CD4-positive, alpha-beta memory T cell (primary cell): ENCODE measurements at places on chromosomes 5 and 9. TPM values are rescaled to one million over a fixed set of nuclear protein-coding genes. Genes with fewer than 3 reads are reported as not detected.

GRCh38 chr5:104800440-104801048 is 1238.0 kb upstream of the NUDT12 start:
- no peaks in the 10 kb centered on the region for H3K4me1 ChIP-seq
- H3K36me3 ChIP-seq: no peaks in the 10 kb centered on the region
- no peak for DNase-seq
- H3K4me3 ChIP-seq: no peak overlapping the region
- no peaks in the 10 kb centered on the region for H3K27me3 ChIP-seq
- no peak overlapping the region for H3K27ac ChIP-seq

- no peak overlapping the region for H3K4me3 ChIP-seq
- DNase-seq: no peak
- H3K36me3 ChIP-seq: no peaks in the 10 kb centered on the region
- peaks cover 9% of the 10 kb centered on the region for H3K4me1 ChIP-seq
- H3K27me3 ChIP-seq: no peaks in the 10 kb centered on the region
Measured at GRCh38 chr5:157464519-157465171, 4.6 kb downstream of the NIPAL4 start.

DNA sequence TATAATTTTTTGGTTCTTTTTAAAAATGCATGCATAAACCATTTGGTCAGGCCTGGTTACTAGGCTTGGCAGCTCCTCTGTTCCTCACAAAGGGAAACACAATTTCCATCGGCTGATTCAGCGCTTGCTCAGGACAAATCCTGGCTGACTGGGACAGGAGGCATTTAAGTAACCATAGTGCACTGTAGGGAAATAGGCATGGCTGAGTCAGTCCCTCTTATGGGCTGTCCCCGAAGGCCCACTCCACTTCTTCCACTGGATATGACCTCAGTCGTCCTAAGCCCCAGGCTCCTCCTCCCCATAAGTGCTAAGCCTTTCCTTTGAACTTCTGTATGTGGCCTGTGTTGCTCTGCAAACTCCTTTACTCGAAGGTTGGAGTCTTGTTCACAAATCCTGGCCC is 71.2 kb upstream of the GLIS3 start:
- H3K27ac ChIP-seq: no peak overlapping the region
- no peaks in the 10 kb centered on the region for H3K27me3 ChIP-seq
- no peak for DNase-seq
- no peak overlapping the region for H3K4me3 ChIP-seq

DNA sequence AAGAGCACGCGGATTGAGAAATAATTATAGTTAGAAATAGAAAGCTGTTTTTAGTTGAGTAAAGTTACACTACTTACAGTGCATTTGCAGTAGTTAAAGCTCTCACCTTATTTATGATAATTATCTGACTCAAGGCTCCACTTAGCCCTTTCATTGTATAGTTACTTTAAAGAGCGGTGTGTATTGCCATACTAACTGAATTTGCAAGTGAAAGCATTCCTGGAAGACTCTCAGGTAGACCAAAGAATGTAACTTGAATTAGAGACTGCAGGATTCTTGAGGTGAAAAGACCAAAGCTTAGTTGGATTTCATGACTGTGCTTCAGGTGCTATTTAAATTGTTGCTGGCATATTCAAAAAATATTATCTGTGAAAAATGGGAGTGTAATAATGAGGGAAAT is 4.2 kb upstream of the RASA1 start:
- no peaks in the 10 kb centered on the region for H3K27me3 ChIP-seq
- DNase-seq: no peak
- H3K27ac ChIP-seq: no peak overlapping the region
- peaks cover 5% of the 10 kb centered on the region for H3K4me1 ChIP-seq
- H3K36me3 ChIP-seq: no peaks in the 10 kb centered on the region
- no peak overlapping the region for H3K4me3 ChIP-seq

TAF11L14 gene
- total RNA-seq: not detected

- H3K4me3 ChIP-seq: no peak overlapping the region
- H3K27me3 ChIP-seq: no peaks in the 10 kb centered on the region
- no peaks in the 10 kb centered on the region for H3K36me3 ChIP-seq
- H3K4me1 ChIP-seq: no peaks in the 10 kb centered on the region
- DNase-seq: no peak
- H3K27ac ChIP-seq: no peak overlapping the region
Measured at GRCh38 chr5:92980491-92980890, 600.5 kb downstream of the NR2F1-AS1 start.

GRCh38 chr5:179308563-179309382 is 36.5 kb downstream of the ADAMTS2 start:
- no peak overlapping the region for H3K4me3 ChIP-seq
- DNase-seq: no peak
- no peaks in the 10 kb centered on the region for H3K27me3 ChIP-seq
- no peaks in the 10 kb centered on the region for H3K36me3 ChIP-seq

- no peaks in the 10 kb centered on the region for H3K36me3 ChIP-seq
- H3K4me1 ChIP-seq: no peaks in the 10 kb centered on the region
- DNase-seq: no peak
- no peak overlapping the region for H3K4me3 ChIP-seq
Measured at GRCh38 chr9:112361601-112362000, 18.3 kb upstream of the HSDL2 start.

DNA sequence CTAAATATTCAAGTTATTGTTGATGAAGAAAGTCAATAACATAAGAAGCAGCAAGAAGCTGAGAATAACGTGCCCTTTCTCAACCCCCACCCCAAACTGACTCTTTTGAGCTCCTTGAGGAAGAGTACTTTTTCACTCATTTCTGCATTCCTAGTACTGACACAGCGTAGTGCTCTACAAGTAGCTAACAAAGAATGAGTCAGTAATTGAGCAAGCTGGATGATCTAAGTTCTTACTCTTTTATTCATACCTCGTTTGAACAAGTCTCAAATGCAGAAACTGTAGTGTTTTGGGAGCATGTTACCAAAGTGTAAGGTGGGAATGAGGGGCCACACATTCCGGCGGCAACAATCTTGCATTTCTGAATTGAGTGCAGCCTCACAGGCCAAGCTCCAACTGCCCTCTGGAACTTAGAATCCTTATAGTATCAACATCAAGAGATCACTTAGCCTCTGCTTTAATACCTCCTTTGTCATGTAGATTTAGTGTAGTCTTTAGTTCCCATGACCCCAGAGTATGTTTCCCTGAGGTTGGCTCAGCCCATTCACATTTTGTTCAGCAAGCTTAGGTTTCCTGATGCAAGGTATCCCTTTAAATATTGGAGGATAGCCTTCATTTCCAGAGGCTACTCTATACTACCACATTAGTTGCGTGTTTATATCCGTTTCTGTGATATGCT is 152.0 kb downstream of the PRR16 start:
- H3K4me1 ChIP-seq: no peaks in the 10 kb centered on the region
- no peak for DNase-seq
- no peak overlapping the region for H3K4me3 ChIP-seq
- no peaks in the 10 kb centered on the region for H3K36me3 ChIP-seq

RAPGEF1 gene
- 149 TPM for total RNA-seq

GRCh38 chr9:138037140-138037539 is 159.6 kb downstream of the CACNA1B start:
- no peak overlapping the region for H3K27ac ChIP-seq
- no peaks in the 10 kb centered on the region for H3K4me1 ChIP-seq
- peaks cover 4% of the 10 kb centered on the region for H3K27me3 ChIP-seq
- H3K36me3 ChIP-seq: no peaks in the 10 kb centered on the region
- no peak overlapping the region for H3K4me3 ChIP-seq

DNA sequence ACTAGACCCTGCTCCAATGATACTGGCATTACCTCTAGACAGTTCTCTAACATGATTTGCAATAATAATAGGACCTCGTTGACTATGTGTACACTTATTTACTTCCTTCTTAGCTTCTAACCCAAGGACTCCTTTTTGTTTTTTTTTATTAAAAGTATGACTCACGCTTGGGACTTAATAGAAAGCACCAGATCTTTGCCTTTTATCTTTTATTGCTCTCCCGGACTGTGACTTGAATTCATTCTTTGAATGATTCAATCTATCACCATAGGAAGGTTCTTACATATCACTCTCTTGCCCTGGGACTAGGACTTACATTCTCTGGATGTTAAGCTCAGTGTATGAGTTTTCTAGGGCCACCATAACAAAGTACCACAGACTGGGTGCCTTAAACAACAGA is 9.0 kb downstream of the C9 start:
- no peaks in the 10 kb centered on the region for H3K27me3 ChIP-seq
- H3K4me3 ChIP-seq: no peak overlapping the region
- H3K4me1 ChIP-seq: no peaks in the 10 kb centered on the region
- no peaks in the 10 kb centered on the region for H3K36me3 ChIP-seq

- H3K4me1 ChIP-seq: no peaks in the 10 kb centered on the region
- H3K36me3 ChIP-seq: no peaks in the 10 kb centered on the region
- no peak overlapping the region for H3K4me3 ChIP-seq
- no peak for DNase-seq
Measured at GRCh38 chr9:88220652-88221051, 82.4 kb upstream of the SPATA31C2 start.

- peaks cover 4% of the 10 kb centered on the region for H3K36me3 ChIP-seq
- no peak overlapping the region for H3K27ac ChIP-seq
- H3K4me1 ChIP-seq: no peaks in the 10 kb centered on the region
- no peak overlapping the region for H3K4me3 ChIP-seq
Measured at GRCh38 chr5:66080664-66081063, 63.4 kb upstream of the SREK1 start.

SHISAL2B gene
- not detected for total RNA-seq

DNA sequence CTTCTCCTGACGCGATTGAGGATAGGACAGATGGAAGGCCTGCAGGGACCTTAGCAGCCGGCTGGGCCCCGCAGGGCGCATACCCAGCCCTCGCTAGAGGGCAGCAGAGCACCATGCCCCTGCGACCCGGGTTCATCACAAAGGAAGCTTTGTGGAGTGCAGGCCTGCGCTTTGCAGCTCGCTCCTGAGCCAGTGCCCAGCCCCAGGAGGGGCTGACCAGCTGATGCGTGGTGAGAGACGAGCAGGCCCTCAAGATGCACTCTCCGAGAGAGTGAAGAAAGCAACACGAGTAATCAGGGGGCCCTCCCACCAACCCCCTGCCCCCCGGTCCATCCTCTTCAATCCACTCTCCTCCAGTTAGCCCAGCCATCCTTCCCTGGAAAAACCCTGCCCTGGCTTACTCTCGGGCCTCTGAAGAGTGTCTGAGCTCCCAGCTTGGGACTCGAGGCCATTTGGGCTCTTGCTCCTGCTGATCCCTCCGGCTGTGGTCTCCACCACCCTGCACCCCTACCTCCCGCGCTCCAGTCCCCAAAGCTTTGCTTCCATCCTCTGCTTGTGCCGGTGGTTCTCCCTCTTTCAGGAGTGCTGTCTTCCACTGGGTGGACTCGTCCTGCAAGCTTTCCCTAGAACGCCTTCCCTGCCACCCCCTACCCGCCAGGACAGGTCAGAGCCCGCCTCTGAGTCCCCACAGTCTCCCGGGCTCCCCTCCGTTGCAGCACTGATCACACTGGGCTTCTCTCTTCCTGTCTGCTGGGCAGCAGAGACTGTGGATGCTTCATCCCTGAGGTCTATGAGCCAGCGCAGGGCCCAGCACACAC is 9.1 kb upstream of the KIF12 start:
- no peaks in the 10 kb centered on the region for H3K27me3 ChIP-seq
- H3K4me3 ChIP-seq: no peak overlapping the region
- DNase-seq: peak; percentile 22

- H3K4me3 ChIP-seq: peak overlapping the region; percentile 19
- no peak overlapping the region for H3K27ac ChIP-seq
- H3K4me1 ChIP-seq: peaks cover 35% of the 10 kb centered on the region
Measured at GRCh38 chr9:132411091-132411508, 1.1 kb downstream of the CFAP77 start.

PCA3 gene
- total RNA-seq: not detected

- H3K4me1 ChIP-seq: no peaks in the 10 kb centered on the region
- no peaks in the 10 kb centered on the region for H3K36me3 ChIP-seq
- no peak overlapping the region for H3K27ac ChIP-seq
- DNase-seq: no peak
- no peaks in the 10 kb centered on the region for H3K27me3 ChIP-seq
- no peak overlapping the region for H3K4me3 ChIP-seq
Measured at GRCh38 chr5:78661044-78661443, 12.5 kb upstream of the LHFPL2 start.

DNA sequence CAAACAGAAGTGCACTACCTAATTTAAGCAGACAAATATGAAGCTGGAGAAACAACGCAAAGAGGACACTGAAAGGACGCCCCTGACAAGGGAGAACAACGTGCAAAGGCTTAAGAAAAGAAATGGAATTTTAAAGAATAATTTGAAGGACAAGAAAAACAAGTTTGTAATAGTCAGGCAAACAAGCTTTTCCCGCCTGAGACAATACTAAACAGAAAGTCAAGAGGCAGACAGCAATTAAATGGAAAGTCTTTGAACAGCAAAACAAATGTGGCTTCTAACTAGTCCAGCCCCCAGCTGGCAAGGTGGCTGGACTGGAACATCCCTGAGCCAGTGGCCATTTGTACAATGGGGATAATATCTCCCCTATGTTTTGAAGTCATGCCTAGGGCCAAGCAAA is 63.3 kb downstream of the SIL1 start:
- no peaks in the 10 kb centered on the region for H3K27me3 ChIP-seq
- DNase-seq: no peak
- H3K27ac ChIP-seq: no peak overlapping the region
- H3K4me3 ChIP-seq: no peak overlapping the region

BTNL3 gene
- total RNA-seq: not detected

DNA sequence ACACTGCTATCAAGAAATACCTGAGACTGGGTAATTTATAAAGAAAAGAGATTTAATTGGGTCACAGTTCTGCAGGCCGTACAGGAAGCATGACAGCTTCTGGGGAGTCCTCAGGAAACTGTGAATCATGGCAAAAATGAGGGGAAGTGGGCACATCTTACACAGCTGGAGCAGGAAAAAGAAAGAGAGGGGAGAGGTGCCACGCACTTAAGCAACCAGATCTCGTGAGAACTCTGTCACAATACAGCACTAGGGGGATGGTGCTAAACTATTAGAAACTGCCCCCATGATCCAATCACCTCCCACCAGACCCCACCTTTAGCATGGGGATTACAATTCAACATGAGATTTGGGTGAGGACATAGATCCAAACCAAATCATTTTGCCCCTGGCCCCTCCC is 105.5 kb upstream of the CPLX2 start:
- no peaks in the 10 kb centered on the region for H3K4me1 ChIP-seq
- H3K4me3 ChIP-seq: no peak overlapping the region
- no peaks in the 10 kb centered on the region for H3K36me3 ChIP-seq
- DNase-seq: no peak
- H3K27me3 ChIP-seq: no peaks in the 10 kb centered on the region

CACNA1B gene
- total RNA-seq: not detected

DNA sequence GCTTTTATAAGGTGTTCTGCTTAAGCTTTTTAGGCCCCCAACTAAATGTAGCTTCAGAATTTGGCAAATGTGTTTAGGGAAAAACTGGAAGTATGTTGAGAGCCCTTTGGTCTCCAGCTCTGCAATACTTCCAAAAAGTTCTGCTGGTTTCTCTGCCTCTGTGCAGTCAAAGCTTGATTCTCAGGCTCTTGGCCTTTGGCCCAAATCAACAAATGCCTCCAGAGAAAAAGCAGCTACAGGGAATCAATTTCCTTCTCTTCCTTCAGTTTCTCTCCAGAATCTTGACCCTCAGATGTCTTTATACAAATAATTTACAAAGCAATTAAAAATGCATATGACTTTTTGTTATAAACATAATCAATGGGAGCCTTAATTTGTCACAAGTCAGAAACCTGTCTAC is 235.7 kb downstream of the COMMD10 start:
- H3K36me3 ChIP-seq: peaks cover 7% of the 10 kb centered on the region
